ENCODE measurements at places on chromosomes 6 and 20.

- no peak for DNase-seq
These were observed 115.8 kb upstream of the HMGCLL1 start for GRCh38 chr6:55694759-55695158.

DNA sequence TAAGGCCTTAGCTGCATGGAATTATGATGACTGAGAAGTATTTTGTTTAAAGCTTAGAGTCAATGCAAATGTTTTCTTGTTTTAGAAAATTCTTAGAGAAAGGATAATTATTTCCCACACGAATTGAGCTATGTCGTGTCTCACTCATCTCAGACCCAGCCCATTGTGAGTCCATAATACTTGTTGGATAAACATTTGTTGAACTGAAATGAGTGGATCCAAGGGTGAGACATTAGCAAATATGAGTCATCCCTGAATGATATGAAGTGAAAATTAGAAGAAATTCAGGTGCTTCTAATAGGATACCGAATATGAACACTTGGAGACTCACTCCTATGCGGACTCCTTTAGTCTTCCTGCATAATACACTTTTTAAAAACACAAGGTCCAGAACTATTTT is 41.6 kb upstream of the ARMC2 start:
- DNase-seq: no peak

DNA sequence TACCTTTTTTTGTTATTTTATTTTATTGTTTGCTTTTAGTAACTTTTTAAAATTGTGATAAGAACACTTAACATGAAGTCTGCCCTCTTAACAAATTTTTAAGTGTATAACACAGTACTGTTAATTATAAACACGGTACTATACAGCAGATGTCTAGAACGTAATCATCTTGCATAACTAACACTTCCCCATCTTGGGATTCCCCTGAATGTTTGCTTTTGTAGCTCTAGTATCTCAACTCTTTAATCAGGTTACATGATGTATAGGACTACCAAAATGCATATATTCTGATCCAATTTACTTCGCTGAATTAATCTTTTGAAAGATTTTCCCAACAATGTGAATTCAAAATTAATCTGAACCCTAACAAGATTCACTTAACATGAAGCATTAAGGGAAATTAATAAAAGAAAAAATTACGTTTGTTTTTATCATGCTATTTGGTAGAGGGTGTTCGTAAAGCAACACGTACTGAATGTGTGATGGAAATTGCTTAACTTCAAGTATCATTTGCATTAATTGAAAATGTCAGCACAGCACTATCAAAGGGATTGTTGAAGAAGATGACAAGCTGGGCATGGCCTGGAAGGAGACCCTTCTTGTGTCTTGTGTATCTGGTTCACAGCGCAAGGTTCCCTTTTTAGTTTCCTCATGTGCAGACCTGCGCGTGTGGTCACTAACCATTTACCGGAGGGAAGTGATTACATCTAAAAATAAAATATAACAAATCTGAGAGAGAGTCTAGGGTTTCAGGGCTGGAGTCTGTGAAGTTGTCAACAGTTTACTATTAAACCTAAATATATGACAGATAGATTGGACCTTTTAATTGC is 15.2 kb downstream of the COL19A1 start:
- peak; percentile 12 for DNase-seq

GRCh38 chr6:39387785-39388184 is 65.3 kb upstream of the KCNK16 start:
- no peak for DNase-seq

GRCh38 chr20:63628246-63628975 is 1.5 kb upstream of the GMEB2 start:
- DNase-seq: peak; percentile 67

- DNase-seq: peak; percentile 62
These were observed 21.2 kb upstream of the MAPK13 start for GRCh38 chr6:36109092-36109491.

- DNase-seq: no peak
These were observed 35.7 kb downstream of the DNAAF9 start for GRCh38 chr20:3371754-3372153.

DNA sequence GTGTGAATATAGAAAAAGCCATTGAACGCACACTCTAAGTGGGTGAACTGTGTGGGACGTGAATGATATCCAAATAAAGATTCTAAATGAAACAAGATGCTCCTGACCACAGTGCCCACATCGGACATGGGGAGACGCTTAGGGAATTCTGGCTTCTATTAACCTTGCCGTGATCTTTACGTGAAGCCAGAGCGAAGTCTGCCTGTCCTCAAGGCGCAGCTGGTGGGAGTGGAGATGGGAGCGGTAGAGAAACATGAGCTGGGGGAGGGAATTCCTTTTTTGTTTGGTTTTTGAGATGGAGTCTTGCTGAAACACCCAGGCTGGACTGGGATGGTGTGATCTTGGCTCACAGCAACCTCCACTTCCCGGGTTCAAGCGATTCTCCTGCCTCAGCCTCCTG is 46.0 kb downstream of the VSTM2L start:
- DNase-seq: no peak

- peak; percentile 64 for DNase-seq
These were observed 26.2 kb downstream of the SLCO4A1 start for GRCh38 chr20:62668441-62669027.

GRCh38 chr20:5172903-5173463 is 46.2 kb downstream of the CDS2 start:
- no peak for DNase-seq

- DNase-seq: no peak
These were observed 465.9 kb downstream of the KIF16B start for GRCh38 chr20:16107172-16107870.

- no peak for DNase-seq
These were observed 347.8 kb downstream of the CDKAL1 start for GRCh38 chr6:20882014-20882413.

DNA sequence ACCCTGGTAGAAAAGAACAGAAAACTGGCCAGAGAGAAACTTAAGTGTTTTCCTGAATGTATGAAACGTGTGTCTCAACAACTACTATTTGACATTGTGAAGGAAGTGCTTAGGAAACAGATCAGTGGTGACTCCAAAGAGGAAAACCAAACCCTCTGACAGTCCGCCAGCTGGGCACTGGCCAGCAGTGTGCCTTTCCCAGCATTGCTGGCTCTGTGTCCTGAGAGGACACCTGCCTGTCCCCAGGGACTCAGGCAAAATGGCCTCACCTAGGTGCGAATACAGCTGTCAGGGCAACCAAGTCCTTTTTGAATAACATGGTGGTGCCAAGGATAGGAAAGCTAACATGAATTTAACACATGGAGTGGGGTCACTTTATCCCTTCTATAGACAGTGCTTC is 72.5 kb downstream of the NDUFAF5 start:
- no peak for DNase-seq

DNA sequence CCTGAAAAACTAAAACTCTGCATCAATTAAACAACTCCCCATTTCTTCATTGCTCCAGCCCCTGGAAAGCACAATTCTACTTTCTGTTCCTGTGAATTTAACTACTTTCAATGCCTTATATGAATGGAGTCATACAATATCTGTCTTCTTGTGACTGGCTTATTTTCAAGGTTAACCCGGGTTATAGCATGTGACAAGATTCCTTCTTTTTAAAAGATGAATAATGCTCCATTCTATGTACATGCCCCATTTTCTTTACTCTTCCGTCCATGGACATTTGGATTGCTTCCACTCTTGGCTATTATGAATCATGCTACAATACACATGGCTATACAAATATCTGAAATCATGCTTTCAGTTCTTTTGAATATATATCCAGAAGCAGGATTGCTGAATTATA is 334.9 kb upstream of the ID4 start:
- no peak for DNase-seq

GRCh38 chr6:50956014-50956413 is 137.3 kb downstream of the TFAP2B start:
- no peak for DNase-seq

- DNase-seq: no peak
These were observed 248.5 kb downstream of the BTBD3 start for GRCh38 chr20:12166053-12166717.

GRCh38 chr6:158569036-158569435 is 9.1 kb downstream of the TMEM181 start:
- no peak for DNase-seq

GRCh38 chr20:35344354-35344837 is 52.2 kb upstream of the FAM83C start:
- DNase-seq: no peak

- no peak for DNase-seq
These were observed 127.5 kb downstream of the ISM1 start for GRCh38 chr20:13348311-13349234.

Measured in CD4-positive, alpha-beta T cell treated with Interleukin-17A for 1 hour (primary cell).